Stomach (tissue), 19 donors: ENCODE measurements at places on chromosomes 5 and 9. TPM values are rescaled to one million over a fixed set of nuclear protein-coding genes. Genes with fewer than 3 reads are reported as not detected.
A peak's percentile ranks its signal among the peaks of the same experiment; 100 is the strongest.

GRCh38 chr9:94824913-94825610 is 98.6 kb downstream of the AOPEP start:
- no peaks in the 10 kb centered on the region for H3K27me3 ChIP-seq
- H3K4me1 ChIP-seq: peaks cover 7% of the 10 kb centered on the region
- no peak for DNase-seq
- H3K4me3 ChIP-seq: no peak overlapping the region
- H3K36me3 ChIP-seq: no peaks in the 10 kb centered on the region
- H3K27ac ChIP-seq: no peak overlapping the region

GRCh38 chr5:181221105-181221791 is 1.8 kb upstream of the TRIM41 start:
- no peaks in the 10 kb centered on the region for H3K27me3 ChIP-seq
- H3K36me3 ChIP-seq: no peaks in the 10 kb centered on the region
- DNase-seq: no peak
- H3K27ac ChIP-seq: peak overlapping the region; percentile 98
- peaks cover 44% of the 10 kb centered on the region for H3K4me1 ChIP-seq

- H3K4me3 ChIP-seq: no peak overlapping the region
- H3K27me3 ChIP-seq: no peaks in the 10 kb centered on the region
- no peaks in the 10 kb centered on the region for H3K36me3 ChIP-seq
- H3K4me1 ChIP-seq: no peaks in the 10 kb centered on the region
- no peak for DNase-seq
Measured at GRCh38 chr5:28734396-28734795, 1696.0 kb upstream of the CDH9 start.

GRCh38 chr9:113755433-113755832 is 120.7 kb upstream of the ZNF618 start:
- no peaks in the 10 kb centered on the region for H3K36me3 ChIP-seq
- H3K4me3 ChIP-seq: no peak overlapping the region
- DNase-seq: no peak

GRCh38 chr5:114789773-114790402 is 379.8 kb downstream of the TRIM36 start:
- H3K27ac ChIP-seq: no peak overlapping the region
- no peaks in the 10 kb centered on the region for H3K36me3 ChIP-seq
- peak; percentile 53 for DNase-seq
- H3K4me3 ChIP-seq: no peak overlapping the region
- H3K27me3 ChIP-seq: no peaks in the 10 kb centered on the region
- H3K4me1 ChIP-seq: no peaks in the 10 kb centered on the region

DNA sequence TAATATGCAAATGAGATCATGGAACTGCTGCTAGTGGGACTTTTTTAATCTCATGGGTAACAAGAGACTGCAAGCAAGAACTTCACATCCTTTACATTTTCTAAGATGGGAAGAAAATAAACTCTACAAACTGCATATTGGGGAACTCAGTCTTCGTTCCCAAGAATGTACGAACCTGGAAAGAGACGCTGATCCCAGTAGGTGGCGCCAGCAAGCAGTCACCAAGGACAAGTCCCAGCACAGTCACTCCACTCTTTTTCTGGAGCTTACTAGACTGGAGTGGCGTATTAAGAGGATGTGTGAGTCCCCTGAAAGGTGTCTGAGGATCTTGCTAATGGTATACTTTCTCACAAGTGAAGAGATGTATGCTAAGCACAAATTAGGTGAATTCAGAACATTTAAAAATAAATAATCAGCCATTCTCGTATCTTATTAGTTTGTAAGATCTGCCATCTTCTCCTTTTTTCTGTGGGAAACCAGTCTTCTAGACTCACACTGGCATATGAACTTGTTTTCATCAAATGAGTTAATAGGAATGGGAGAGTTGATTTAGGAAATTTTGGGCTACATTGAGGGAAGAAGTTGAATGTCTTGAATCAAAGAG is 16.0 kb upstream of the PUM3 start:
- no peak overlapping the region for H3K27ac ChIP-seq
- no peak overlapping the region for H3K4me3 ChIP-seq
- H3K36me3 ChIP-seq: no peaks in the 10 kb centered on the region
- H3K4me1 ChIP-seq: no peaks in the 10 kb centered on the region
- peak; percentile 65 for DNase-seq
- no peaks in the 10 kb centered on the region for H3K27me3 ChIP-seq

DNA sequence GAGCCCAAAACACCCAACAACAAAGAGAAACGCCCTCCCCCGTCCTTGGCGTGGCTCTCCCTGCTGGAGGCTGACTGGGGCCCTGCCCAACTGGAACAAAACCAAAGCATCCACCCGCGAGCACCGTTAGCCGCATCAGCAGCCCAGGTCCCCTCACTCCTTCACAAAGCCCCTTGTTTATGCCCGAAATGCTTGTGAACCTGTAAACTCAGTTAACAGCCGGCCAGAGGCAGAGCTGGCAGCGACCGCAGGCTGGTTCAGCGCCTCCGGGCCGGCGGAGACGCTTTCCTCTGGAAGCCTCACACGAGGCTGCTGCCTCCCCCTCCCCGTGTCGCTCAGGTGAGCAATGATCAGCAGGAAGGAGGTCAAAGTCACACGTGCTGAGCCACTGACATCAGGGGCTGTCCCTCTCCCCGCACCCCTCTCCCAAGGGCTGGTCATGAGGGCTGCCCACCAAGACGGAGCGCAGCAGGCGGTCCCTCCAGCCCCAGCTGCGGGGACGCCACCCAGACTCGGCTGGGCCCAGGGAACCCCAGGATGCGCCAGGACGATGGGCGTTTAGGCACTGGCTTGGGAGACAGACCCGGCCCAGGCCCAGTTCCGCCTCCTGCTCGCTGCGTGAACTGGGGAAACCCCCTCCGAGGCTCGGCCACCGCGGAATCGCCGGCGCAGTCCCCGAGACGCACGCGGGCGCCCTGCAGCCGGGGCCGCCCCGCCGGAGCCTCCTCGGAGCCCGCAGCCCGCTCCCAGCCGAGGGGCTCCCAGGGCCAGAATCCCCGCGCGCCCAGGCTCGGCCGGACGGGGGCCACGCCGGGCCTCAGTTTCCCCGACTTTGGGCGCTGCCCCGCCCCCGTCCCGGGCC is 563 bp downstream of the SNAPC4 start:
- H3K4me3 ChIP-seq: peak overlapping the region; percentile 71
- peak overlapping the region; percentile 81 for H3K27ac ChIP-seq
- peak; percentile 46 for DNase-seq
- H3K36me3 ChIP-seq: peaks cover 58% of the 10 kb centered on the region

DNA sequence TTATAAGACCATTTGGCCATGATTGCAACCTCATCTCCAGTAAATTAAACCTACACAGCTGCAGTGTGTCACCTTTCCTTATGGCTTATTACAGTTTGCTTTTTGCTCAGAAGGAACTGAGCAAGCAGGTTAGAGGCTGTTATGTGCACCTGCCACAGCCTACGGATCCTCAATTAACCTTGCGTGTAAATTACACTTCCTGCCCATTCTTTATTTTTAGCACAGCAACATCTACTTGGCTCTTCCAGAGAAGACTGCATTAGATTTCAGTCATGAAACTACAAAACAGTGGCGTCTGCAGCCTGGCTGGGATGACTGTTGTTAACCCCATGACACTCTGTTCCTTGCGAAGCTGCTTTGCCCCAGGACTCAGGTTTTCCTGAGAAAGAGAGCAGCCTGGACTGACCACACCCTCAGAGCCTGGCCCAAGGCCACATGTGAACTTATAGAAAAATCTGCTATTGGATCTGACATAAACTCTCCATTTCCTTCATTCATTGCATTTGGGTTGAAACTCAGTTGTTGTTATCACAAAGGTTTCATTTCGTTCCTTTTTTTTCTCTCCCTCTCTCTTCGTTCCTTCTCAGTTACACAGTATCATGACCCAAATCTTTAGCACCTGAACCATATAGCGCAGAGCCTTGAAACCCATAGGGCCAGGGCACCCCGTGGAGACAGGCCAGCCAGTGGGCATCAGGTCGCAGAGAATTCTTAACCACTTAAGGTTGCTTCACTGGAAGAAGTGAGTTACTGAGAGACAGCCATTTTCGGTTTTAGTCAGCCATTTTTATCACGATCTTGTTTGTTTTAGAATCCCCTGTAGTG is 138.6 kb downstream of the PALM2AKAP2 start:
- no peaks in the 10 kb centered on the region for H3K4me1 ChIP-seq
- no peaks in the 10 kb centered on the region for H3K36me3 ChIP-seq
- no peaks in the 10 kb centered on the region for H3K27me3 ChIP-seq
- peak overlapping the region; percentile 38 for H3K27ac ChIP-seq

CKMT2 gene
- 25.5 TPM for total RNA-seq

PCDHGA2 gene
- 1.2 TPM for total RNA-seq

SLC22A4 gene
- not detected for total RNA-seq

SPINK13 gene
- total RNA-seq: not detected

ASPN gene
- 10.3 TPM for total RNA-seq
